Vagina (tissue), 2 donors: ENCODE measurements at places on chromosomes 16 and 17. TPM values are rescaled to one million over a fixed set of nuclear protein-coding genes. Genes with fewer than 3 reads are reported as not detected.

The NXPH3 gene
- 18.4 TPM for total RNA-seq

DNA sequence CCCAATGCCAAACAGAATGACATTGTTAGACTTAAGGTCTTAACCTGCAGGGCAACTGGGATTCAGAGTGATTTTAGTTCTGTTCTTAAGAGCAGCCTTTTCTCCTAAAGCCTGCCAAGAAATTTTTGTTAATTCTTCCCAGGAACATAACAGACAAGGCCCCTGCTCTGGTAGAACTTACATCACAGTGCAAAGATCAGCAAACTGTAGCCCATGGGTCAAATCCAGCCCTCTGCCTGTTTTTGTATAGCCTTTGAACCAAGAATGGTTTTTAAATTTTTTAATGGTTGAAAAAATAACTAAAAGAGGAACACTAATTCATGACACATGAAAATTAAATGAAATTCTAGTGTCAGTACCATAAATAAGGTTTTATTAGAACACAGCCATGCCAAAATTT lies 3.8 kb downstream of the ACSM3 start:
- peaks cover 7% of the 10 kb centered on the region for H3K4me1 ChIP-seq
- H3K27ac ChIP-seq, result no peak overlapping the region
- H3K27me3 ChIP-seq, result no peaks in the 10 kb centered on the region
- DNase-seq, result no peak

DNA sequence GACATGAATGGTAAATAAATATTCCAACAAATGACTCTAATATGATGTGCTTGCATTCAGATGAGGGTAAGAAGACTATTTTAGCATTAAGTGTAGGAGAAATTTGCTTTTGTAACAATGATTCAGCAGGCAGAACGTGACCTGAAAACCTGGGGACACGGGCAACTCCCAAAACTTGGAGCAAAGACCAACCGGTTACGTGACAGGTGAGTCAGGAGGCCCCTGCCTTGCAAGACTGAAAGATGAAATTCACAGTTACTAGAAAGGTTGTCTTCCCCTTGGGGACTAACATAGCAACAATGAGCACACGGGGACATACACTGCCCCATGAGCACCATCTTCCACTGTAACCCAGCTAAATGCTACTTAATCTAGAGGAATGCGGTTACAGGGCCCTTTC lies 33.5 kb upstream of the ERN1 start:
- peaks cover 43% of the 10 kb centered on the region for H3K4me1 ChIP-seq
- H3K36me3 ChIP-seq, result no peaks in the 10 kb centered on the region
- no peak overlapping the region for H3K4me3 ChIP-seq
- peak overlapping the region; percentile 14 for H3K27ac ChIP-seq

DNA sequence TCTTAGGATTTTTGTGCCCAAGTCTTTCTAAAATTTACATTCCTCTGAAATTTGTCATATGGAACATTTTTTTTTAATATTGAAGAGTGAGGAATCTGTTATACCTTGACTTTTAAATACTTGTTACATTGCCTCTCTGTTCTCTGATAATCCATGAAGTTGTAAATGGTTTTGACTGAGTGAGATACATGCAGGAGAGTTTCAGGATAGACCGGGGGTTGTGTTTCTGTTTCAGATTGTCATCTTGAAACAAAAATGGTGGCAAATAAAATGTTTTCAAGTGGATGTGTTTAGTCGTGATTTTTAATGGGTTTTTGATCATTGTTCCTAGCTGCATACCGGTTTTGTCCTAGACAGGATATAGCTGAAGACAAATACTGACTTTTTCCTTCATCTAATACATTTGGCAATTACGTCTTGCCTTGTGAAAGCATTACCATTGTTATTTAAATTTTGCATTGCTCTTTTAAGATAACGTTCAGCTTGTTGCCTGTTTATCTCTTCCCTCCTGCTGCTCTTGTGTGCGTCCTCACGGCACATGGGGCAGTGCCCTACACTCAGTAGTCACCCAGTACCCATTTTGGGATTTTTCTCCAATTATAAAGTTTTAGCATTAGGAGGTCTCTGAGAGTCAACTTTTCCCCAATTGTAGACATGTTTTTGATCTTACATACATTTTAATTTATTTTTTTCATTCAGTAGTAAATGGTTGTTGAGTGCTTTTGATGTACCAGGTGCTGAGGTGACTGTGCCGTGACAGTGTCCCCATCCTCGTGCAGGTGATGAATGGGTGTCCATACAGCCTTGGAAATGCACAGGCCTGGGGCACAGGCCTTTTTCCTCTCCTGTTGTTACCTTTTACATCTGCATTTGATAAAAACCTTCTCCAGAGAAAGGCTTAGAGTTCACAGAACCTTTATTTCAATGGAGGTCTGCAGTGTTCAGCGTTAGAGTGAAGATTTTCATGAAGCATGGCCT lies 169.9 kb downstream of the MSI2 start:
- H3K4me3 ChIP-seq, result no peak overlapping the region
- peaks cover 10% of the 10 kb centered on the region for H3K4me1 ChIP-seq
- no peak overlapping the region for H3K27ac ChIP-seq
- no peaks in the 10 kb centered on the region for H3K27me3 ChIP-seq

DNA sequence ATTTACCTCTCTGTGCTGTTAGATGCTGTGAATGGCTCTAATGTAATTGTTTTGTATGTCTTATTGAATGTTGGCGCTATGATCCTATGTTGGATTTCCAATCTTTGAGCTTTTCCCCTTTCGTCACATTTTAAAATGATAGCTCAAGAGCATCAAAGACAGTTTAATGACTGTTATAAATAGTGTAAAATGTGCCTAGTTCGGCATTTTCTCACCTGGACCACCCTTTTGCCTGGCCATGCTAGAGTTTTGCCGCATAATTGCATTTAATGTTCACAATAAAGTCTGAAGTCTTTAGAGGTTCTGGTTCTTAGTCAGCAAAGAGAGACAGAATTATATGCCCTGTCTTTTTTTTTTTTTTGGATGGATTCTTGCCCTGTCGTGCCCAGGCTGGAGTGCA lies 155.2 kb downstream of the SNX29 start:
- no peak overlapping the region for H3K27ac ChIP-seq
- no peak overlapping the region for H3K4me3 ChIP-seq
- peaks cover 10% of the 10 kb centered on the region for H3K36me3 ChIP-seq
- DNase-seq, result no peak
- no peaks in the 10 kb centered on the region for H3K4me1 ChIP-seq

- no peak overlapping the region for H3K4me3 ChIP-seq
- no peak for DNase-seq
- H3K4me1 ChIP-seq, result no peaks in the 10 kb centered on the region
- peaks cover 54% of the 10 kb centered on the region for H3K36me3 ChIP-seq
Observed at GRCh38 chr17:30251931-30252330, 16.4 kb upstream of the SLC6A4 start.

- no peaks in the 10 kb centered on the region for H3K36me3 ChIP-seq
- no peak within 1 kb of the TSS for H3K27ac ChIP-seq
- peaks cover 38% of the 10 kb centered on the region for H3K27me3 ChIP-seq
- peak within 1 kb of the TSS; percentile 37 for H3K4me3 ChIP-seq
- no peak for DNase-seq
Observed at GRCh38 chr16:49281480-49281842, at the start of gene CBLN1. CBLN1 (minus strand) TSS chr16:49281838; CDS start chr16:49281465, 373 bp downstream.

DNA sequence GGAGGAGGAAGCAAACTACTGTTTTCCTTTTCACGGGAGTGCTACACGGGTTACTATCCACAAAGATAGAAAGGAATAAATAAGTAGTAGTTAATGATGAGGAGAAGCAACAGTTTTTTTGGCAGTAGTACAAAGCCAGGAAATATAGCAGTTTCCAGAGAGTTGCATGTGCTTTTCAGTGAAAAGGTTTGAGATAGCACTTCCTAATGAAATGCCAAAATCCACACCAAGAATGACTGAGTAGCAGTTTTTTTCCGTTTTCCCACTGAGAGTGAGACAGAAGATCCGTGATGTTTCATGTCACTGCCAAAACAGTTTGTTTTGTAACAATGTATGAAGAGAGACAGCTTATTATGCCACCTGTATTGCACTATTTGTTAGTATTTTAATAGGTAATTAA lies 129.1 kb downstream of the STX8 start:
- no peak overlapping the region for H3K4me3 ChIP-seq
- H3K27me3 ChIP-seq, result no peaks in the 10 kb centered on the region
- no peaks in the 10 kb centered on the region for H3K36me3 ChIP-seq
- no peak for DNase-seq
